ENCODE measurements at places on chromosomes 16 and 17.

- no peak for DNase-seq
Measured at GRCh38 chr17:49512296-49513043, 17.4 kb downstream of the NGFR start.

GRCh38 chr17:56812901-56813388, 20.8 kb downstream of the C17orf67 start:
- DNase-seq = no peak

DNA sequence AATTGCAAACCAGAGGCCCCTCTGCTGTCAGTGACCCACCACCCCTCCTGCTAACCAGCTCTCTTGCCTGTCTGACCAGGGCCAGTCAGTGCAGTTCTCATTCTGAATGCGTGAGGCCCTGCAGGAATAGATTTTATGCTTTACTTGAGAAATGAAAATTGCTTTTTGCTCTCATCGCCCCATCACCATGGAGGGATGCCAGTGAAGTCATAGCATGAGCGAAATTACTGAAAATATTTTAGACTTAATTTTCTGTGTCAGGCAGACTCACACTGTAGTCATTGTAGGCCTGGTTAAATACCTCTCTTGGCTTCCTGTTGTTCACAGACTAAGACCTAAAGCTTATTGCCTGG, 490.5 kb upstream of the CDH5 start:
- no peak for DNase-seq

- DNase-seq = no peak
Measured at GRCh38 chr16:58114827-58115825, 14.1 kb downstream of the CFAP20 start.

DNA sequence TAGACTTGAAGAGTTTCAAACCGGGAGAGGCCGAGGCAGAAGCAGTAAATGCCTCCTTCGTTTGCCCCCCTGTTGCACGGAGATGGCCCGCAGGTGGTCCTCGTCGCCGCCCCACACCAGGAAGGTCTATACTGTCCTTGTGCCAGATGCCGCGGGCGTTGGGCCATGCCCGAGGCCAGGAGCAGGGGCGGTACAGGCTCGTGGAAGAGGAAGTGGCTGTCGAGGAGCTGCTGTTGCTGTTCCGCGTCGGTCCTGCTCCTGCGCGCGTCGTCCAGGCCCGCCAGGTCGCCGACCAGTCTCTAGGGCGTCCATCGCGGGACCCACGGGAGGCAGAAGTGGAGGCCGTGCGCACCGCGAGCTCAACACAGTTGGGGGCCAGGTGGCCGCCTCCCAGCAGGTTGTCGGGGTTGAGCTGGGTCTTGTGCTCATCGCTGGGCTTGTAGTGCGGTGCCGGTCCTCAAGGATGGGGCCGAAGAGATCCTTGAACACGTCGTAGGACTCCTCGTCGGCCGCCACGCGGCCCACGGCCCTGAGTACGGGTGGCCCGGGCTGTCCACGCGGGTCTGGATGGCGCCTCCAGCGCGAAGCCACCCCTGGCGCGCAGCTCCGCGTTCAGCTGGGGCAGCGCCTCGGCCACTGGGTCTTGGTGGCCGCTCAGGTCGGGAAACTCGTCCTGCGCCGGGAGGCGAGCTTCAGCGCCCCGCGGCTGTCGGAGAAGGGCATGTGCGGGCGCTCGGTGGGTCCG, 13.1 kb upstream of the C16orf87 start:
- no peak for DNase-seq

- DNase-seq = no peak
Measured at GRCh38 chr16:30760001-30760559, 1.8 kb downstream of the CFAP119 start.

DNA sequence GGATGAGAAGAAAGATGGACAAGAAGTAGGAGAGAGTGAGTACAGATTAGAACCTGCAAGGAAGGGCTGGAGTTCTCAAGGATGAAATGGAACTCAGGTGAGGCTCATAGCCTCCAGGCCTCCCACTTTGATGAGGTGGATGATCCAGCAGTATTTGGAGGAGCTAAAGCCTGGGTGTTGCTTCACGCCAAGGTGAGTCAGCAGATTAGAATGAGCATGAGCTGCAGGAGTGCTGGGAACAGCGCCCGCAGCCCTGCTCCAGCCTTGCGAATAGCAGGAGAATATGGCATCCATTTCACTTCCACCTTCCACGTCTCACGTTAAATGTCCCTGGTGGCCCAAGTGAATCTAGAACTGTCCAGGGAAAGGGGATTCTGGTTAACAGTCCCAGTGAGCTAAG, 94.4 kb upstream of the CPHXL start:
- DNase-seq = no peak

GRCh38 chr17:56431736-56432135, 161.8 kb upstream of the NOG start:
- no peak for DNase-seq

DNA sequence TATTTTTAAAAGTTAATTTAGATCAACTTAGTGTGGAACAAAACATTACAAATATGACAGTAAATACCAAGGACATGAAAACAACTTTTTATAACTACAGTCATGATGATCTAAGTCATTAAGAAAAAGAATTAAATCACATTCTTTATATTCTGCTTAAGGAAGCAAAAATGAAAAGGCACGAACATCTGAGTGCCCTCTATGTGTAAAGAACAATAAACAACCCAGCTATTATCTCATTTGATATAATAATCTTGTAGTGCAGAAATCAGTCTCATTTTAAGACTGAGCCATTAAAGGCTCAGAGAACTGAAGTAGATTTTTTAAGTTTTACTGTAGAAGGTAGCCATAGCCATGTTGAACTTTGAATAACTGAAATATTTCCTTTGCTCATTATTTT, 13.4 kb downstream of the MYO1D start:
- DNase-seq = no peak

- DNase-seq = no peak
Measured at GRCh38 chr17:77449908-77450741, 309.4 kb downstream of the SEC14L1 start.

DNA sequence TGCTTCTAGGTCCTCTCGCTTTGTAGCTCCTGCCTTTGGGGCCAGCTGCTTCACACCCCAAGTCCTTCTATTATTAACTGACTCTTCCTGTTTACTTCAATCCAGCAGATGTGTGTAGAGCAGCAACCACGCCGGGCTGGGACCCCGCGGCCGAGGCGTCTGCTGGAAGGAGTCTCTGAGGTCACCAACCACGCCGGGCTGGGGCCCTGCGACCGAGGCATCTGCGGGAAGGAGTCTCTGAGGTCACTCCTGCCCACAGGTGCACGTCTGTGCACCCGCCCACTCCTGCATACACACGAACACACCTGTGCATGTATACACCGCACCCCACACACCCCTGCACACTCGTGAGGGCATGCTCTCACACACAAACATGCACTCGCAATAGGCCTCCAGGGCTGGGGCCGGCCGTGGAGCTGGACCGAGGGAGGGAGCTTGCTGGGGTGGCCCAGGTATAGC, 7.8 kb upstream of the TEX19 start:
- no peak for DNase-seq

DNA sequence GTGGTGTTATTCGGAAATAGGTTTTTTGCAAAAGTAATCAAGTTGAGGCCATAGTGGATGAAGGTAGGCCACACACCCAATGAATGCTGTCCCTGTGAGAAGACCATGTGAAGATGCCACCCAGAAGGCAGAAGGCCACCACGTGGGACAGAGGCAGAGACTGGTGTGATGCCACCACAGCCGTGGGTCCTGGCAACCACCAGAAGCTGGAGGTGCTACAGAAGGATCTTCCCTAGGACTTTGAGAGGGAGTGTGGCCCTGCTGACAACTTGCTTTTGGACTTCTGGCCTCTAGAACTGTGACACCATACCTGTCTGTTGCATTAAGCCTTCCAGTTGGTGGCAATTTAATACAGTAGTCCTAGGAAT, 49.3 kb downstream of the RMI2 start:
- no peak for DNase-seq

- no peak for DNase-seq
Measured at GRCh38 chr17:22505660-22506059, 813.3 kb downstream of the KCNJ18 start.

- no peak for DNase-seq
Measured at GRCh38 chr17:66210208-66210574, 18.3 kb upstream of the CEP112 start.

DNA sequence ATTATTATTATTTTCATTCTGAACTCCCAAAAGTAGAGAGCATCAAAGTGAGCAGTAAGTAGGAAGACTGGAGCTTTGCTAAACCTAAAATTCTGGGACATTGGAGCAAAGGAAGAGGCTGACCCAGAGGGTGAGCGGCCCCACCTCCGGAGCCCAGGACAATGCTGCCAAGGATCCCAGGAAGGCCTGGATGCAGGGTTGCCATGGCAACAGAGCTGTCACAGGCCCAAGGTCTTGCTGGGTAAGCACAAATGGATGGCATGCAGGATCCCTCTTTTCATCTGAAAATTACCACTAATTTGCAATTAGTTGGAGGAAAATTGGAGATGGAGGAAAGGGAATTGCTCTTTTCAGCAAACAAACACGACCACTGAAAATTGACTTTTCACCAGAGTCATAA, 457.9 kb upstream of the CDH5 start:
- no peak for DNase-seq

GRCh38 chr17:46175891-46176290, 17.3 kb downstream of the KANSL1 start:
- DNase-seq = no peak

- DNase-seq = no peak
Measured at GRCh38 chr17:43616852-43617251, 44.9 kb downstream of the MEOX1 start.

- DNase-seq = no peak
Measured at GRCh38 chr17:830950-831349, 48.8 kb downstream of the MRM3 start.

- DNase-seq = no peak
Measured at GRCh38 chr17:82920150-82920549, 80.3 kb upstream of the ZNF750 start.

DNA sequence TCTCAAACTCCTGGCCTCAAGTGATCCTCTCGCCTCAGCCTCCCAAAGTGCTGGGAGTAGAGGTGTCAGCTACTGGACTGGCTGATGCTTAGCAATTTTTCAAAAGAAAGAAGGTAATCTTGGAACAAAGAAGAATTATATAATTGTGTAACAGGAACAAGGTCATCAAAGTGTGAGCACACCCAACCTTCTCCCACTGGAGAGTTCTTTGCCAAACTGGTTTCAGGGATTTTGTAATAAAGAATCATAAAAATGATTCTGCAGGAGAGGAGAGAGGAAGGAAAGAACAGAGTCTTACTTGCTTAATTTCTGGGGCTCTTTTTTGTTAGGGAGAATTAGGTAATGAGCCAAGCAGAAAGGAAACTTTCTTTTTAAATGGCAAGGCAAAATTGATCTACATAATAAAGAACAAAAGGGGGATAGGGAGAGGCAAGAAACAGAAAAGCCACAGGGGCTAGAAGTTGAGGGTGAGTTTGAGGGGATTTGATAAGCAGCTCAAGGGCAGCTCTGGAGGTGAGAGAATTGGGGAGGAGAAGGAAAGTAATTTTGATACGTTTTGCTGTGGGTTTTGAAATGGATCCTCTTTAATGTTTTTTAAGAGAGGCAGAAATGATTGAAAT, 21.3 kb downstream of the CHD9NB start:
- no peak for DNase-seq

- no peak for DNase-seq
Measured at GRCh38 chr17:47694581-47695428, 844 bp downstream of the TBKBP1 start.

- DNase-seq = no peak
Measured at GRCh38 chr17:41446806-41447205, 6.0 kb upstream of the KRT38 start.

DNA sequence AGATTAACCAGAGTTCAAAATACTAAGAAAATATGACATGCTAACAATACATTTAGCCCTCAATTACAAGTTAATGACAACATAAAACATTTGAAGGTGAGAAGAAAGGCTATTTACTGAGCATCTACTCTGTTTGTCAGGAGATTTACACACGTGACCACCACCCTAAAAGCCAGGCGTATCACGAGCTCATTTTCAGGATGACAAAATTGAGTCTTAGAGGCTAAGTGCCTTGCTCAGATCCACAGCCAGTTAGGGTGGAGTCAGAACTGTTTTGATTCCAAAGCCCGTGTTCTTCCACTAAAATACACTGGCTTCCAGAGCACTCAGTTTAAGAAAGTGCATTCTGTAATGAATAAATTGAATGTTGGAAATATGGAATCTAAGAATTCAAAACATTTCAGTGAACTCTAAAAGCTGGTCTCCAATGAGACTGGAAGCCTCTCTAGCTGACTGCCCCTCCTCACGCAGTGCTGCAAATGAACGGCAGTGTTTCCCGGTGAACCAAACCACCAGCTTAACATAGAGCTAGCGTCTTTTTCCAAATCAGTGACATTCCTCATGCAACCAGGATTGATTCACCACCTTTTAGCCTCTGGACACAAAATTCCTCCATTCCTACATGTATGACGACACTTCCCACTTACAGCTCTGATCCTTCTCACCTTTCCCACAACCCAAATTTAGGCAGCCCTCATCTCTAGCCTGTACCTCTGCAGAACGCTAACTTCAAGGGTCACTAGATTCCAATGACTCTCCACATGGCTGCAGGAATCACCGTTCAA, 5.9 kb downstream of the ZDHHC7 start:
- DNase-seq = no peak

DNA sequence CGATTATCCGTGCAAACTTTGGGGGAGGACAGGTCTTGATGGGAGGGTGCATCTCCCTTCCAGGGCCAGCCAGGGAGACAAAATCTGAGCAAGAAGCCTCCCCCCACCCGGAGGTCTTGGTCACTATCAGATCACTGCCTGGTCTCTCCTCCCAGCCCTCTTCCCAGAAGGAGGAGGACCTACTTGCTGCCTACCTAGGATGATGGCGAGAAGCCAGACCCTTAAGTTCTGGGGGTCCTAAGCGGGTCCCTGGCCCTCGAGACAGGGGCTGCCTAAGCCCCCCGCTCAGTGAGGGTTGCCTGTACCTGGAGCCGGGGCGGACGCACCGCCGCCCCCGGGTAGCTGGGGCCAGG, 4.6 kb downstream of the TSPOAP1 start:
- DNase-seq = no peak

GRCh38 chr16:71811261-71811803, 2.7 kb upstream of the AP1G1 start:
- DNase-seq = no peak

GRCh38 chr17:17635126-17635525, 43.6 kb upstream of the PEMT start:
- DNase-seq = no peak

DNA sequence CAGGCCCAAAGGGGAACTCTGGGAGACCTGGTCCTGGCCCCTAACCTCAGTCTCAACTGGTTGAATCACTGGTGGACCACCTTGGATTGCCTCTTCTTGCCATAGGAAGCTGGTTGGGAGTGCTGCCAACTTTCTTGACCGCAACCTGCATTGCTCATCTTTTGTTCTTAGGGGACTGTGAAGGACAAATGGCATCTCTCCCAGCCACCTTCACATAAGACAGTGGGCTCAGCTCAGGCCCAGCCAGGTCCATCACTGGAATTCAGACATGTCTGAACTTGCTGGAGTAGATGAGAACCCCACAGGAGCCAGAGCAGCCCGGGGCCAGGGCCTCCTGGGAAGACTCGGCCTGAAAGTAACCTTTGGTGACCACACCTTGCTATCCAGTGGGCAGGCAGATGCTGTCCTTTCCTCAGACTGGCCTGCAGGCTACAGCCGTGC, 18.8 kb downstream of the ADORA2B start:
- no peak for DNase-seq
